Left kidney (tissue), 8 donors: ENCODE measurements at places on chromosomes 4 and X. TPM values are rescaled to one million over a fixed set of nuclear protein-coding genes. Genes with fewer than 3 reads are reported as not detected.
A peak's percentile ranks its signal among the peaks of the same experiment; 100 is the strongest.

DNA sequence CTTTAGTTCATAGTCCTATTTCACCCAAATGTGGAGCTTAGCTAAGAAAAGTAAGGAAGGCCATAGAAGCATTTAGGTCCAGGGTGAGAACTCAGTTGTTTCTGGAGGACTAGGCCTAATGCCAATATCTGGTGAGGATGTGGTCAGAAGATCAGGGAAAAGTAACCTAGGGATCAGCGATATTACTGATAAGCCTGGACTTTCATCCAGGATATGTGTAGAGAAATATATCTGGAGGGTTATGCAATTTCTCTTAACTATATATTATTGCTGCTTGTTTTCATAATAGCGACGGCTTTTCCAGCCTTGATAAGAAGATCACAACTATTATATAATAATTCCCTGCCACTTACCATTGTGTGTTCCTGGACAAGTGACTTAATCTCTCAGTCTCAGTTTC lies 81.1 kb downstream of the FRAS1 start:
- no peak for DNase-seq

DNA sequence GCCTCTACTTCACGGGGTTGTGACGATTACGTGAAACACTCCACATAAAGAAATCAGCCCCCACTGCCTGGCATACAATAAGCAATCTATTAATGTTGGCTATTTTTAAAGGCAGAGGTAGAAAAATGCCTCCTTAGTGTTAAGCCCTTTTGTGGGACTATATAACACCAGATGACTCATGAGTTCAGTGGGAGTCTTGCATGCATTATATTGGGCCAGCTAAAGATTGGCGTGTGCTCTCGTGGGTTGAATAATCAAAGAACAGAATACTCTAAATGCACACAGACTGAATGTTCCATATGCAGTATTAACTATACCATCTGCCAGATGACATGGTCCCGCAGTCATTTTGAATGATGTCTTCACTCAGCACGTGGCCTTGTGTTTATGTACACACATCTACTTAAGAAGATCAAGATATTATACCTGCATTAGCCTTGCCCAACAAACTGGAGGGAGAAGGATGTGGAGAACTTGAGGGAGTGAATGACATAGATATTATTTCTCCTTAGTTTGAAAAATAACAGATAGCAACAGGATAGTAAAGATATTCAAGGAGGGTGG lies 85.0 kb upstream of the MYOZ2 start:
- no peak for DNase-seq

DNA sequence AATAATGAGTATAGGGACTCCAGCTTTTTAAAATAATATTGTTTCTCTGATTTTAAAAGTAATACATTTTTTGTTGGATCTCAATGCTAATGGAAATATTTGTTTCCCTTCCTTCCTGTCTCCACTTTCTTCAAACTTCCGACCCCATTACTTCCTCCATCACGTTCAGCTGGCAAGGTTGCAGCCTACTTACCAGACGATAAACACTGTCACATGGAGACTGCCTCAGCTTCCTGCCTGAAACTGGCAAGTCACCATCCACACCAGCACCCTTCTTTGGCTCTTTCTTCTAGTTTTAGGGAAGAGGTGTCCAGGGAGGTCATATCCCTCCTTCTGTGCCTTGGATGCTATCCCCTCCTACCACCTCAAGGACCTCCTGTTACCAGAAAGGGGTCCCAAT lies 3.4 kb upstream of the INTU start:
- DNase-seq = no peak

The SOWAHD gene
- 0.38 TPM for polyA plus RNA-seq

GRCh38 chr4:118849867-118850487 lies 14.1 kb upstream of the SEC24D start:
- no peak for DNase-seq

GRCh38 chr4:185384930-185385331 lies 10.8 kb downstream of the LRP2BP start:
- DNase-seq = peak; percentile 49

The SLIT2 gene
- polyA plus RNA-seq = 56.6 TPM

DNA sequence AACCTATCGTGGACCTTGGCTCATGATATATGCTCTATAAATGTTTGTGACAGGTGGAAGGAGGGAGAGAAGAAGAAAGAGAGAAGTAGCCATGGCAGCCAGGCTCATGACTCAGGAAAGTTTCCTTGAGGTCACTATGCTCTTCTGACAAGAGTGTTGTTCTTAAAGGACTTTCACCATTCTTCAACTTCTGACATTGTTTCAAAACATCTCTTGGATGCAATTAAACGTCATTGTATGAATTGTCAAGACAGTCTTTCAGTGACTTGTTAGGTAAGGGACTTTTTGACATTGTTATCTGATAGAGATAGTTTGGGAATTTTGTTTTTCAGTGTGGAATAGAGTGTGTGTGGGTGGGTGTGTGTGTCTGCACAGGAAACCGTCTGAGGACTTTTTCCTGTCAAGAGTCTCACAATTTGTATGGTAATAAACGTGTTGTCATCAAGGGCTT lies 617.0 kb downstream of the MID1IP1 start:
- no peak for DNase-seq

The KIF4A gene
- 26.0 TPM for polyA plus RNA-seq

GRCh38 chrX:57951666-57952319 lies 41.5 kb upstream of the ZXDA start:
- DNase-seq = no peak

The MCF2 gene
- polyA plus RNA-seq = 1.3 TPM

GRCh38 chr4:92101737-92102172 lies 202.0 kb upstream of the GRID2 start:
- DNase-seq = no peak

The SLC34A2 gene
- 27.6 TPM for polyA plus RNA-seq

DNA sequence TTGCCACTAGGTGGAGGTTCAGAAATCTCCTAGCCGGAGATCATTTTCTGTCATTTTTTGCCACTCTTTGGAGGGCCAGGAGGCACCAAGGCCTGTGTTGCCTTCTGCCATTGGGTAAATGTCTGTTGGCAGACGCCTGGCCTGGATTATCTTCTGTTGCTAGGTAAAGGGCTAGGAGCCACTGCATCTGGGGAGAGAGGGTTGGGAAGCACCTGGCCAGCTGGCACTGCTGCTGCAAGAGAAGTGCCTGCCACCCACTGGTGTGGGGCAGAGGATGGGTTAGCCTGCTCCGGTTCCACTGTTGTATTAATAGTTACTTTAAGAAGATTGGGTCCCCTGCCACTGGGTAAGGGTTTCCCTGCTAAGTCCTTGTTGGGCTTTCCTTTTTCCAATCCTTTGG lies 58.1 kb downstream of the AWAT2 start:
- no peak for DNase-seq

DNA sequence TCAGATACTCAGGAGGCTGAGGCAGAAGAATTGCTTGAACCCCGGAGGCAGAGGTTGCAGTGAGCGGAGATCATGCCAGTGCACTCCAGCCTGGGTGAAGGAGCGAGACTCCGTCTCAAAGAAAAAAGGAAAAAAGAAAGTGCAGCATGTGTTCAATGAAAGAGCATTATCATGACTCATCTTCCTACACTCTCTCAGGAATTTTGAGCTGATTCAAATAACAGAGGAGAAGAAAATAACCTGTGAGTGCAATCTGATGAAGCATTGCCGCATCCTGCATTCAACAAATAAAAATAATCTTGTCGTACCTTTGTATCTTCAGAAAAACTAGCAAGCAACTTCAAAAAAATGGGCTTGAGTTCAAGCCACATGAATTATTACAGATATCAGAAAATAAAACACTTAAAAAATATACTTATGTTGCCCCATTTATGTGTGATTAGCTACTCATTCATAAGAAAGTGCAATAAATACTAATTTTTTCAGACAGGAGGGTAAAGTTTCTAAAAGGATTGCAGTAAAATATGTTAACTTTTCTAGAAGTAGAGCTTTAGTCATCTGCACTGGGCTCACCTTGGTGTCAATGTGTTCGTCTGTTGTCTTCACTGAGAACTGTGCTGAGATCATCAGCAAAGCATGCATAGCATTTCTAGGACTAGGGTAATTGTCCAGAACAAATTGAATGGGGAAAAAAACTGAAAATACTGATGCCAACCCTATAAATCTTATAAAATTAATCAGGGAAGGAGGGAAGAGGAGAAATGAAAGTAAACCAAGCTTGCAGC lies 90.4 kb upstream of the VCX3B start:
- no peak for DNase-seq

DNA sequence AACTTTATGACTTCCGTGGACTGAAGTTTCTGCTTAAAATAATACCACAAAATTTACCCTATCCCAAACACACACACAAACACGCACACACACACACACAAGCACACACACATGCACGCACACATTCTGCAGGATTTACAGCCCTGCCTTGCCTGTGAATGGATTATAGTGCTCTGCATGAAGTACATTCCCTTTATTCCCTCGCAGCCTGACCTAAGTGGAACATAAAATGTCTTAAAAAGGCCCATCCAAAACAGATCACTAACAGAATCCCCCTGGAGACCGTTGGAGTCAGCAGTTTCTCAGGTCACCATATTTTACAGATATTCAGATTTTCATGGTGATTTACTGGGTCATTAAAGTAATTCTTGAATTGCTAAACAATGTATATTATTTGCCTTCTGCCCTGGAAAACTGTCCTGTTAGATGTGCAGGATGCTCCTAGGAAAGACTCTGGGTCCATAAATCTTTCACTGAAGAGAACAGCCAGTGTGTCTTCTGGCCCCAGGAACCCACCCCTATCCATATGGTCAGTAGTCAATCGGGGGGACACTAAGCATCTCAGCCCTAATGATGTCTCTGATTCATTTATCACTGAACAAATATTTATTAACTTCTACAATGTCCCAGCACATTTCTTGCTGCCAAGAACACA lies 587.7 kb upstream of the BOD1L1 start:
- DNase-seq = no peak

GRCh38 chrX:40964633-40965586 lies 120.3 kb upstream of the USP9X start:
- DNase-seq = no peak

The PLS3 gene
- 267 TPM for polyA plus RNA-seq

The DLG3 gene
- 49.8 TPM for polyA plus RNA-seq

DNA sequence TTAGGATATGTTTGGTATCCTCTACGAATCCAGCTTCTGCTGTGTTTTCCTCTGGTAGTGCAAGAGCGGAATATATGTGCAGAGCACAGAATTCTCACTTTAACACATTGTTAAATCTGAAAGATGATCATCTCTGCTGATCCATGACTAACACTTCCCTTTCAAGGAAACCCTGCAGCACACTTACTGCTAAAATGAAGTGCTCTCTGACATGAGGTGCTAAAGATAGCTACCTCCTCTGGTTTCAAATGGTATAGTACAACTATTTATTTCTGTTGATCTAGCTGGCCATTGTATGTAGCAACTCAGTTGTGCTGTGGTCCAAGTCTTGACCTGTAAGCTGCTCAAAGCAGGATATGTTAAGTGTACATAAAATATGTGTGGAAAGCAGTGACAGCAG lies 162.4 kb upstream of the FMR1 start:
- DNase-seq = peak; percentile 2

GRCh38 chr4:3158841-3159240 lies 84.4 kb downstream of the HTT start:
- DNase-seq = no peak

The CLTRN gene
- 21.4 TPM for polyA plus RNA-seq

The PRR32 gene
- not detected for polyA plus RNA-seq

The SPATA4 gene
- polyA plus RNA-seq = 1.4 TPM

The PDE6B gene
- polyA plus RNA-seq = 41.4 TPM

DNA sequence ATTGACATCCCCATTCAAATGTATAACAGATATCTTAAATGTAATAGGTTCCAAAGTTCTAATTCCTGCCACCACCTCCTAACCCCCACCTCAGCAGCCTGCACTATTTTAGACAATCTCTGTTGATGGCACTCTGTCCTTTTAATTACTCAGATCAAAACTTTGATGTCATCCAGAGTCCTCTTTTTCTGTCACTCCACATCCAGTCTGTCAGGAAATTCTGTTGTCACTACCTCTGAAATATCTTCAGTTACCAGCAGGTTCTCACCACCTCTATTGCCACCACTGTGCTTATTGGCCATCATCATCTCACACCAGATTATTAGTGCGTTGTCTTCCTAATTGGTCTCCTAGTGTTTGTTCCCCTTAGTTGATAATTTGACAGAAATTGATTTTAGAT lies 76.2 kb downstream of the PTPN13 start:
- no peak for DNase-seq

The SPANXB1 gene
- not detected for polyA plus RNA-seq

The CLDN2 gene
- polyA plus RNA-seq = 65.7 TPM

- no peak for DNase-seq
These were observed 8.2 kb upstream of the ZRSR2 start for GRCh38 chrX:15781961-15782699.

The RPS6KA6 gene
- 23.2 TPM for polyA plus RNA-seq

- DNase-seq = peak; percentile 42
These were observed 189.1 kb upstream of the C1QTNF7 start for GRCh38 chr4:15238720-15239119.

The SAGE1 gene
- polyA plus RNA-seq = not detected

GRCh38 chr4:12126474-12126873 lies 697.8 kb upstream of the HS3ST1 start:
- DNase-seq = no peak

DNA sequence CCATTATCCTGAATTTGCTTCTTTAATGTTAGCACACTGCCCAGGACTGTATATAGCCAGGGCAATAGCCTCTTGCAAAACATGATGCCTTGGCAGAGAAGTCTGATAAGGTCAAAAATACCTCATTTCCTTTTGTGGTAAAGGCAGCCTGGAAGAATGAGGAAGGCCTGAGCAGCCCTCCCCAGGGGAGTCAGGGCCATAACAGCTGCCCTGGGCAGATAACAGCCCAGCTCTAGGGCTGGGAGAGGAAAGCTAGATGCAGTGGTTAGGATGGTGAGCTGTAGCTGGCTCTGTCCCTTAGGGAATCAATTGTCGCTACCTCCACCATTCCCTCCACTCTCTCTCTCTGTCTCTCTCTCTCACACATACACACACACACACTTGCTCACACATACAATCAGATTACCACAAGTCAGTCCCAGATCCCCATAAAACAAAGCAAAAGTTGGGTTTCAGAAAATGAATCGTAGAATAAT lies 29.2 kb downstream of the EFHC2 start:
- DNase-seq = no peak
